ENCODE measurements at places on chromosomes 7 and 10.
A peak's percentile ranks its signal among the peaks of the same experiment; 100 is the strongest.

- peak; percentile 55 for DNase-seq
These were observed 9.4 kb downstream of the LIMK1 start for GRCh38 chr7:74092964-74093471.

DNA sequence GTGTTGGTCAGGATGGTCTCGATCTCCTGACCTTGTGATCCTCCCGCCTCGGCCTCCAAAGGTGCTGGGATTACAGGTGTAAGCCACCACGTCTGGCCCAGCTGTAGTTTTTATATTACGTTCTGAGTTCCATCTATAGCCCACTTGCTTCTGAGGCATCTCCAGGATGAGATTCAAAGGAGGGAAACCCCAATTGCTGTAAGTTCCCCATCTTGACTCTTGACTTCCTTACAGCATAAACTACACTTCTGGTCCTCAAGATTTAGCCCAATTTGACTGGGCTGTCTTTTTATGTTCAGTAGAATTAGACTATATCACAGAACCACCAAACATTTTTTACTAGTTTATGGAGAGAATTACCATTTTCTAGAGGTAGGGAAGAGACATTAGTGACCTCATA, 44.3 kb downstream of the CCM2 start:
- no peak for DNase-seq

GRCh38 chr7:159020987-159021386, 123.7 kb downstream of the VIPR2 start:
- DNase-seq = no peak

- no peak for DNase-seq
These were observed 13.8 kb downstream of the HSPA12A start for GRCh38 chr10:116728526-116729096.

GRCh38 chr10:96324447-96324846, 20.2 kb downstream of the DNTT start:
- DNase-seq = no peak

- DNase-seq = no peak
These were observed 66.6 kb downstream of the MAGI2 start for GRCh38 chr7:79386688-79387422.

DNA sequence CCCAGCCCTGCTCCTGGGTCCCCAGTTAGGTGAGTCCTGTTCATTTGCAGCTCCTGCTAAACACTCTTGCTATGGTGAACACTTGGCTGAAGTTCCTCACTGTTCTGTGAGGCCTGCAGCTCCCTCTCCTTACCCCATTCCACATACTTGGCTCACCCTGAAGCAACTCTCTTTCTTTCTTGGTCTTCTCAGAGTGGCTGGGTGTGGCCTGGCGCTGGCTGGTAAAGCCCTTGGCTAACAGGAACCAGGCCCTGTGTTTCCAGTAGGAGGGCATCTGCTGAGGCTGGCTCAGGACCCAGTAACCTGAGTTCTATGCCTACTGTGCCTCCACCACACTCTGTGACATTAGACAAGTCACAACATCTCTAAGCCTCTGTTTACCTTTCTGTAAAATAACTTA, 53.1 kb upstream of the COL13A1 start:
- no peak for DNase-seq

- DNase-seq = no peak
These were observed 213.5 kb upstream of the NRP1 start for GRCh38 chr10:33547976-33548375.

GRCh38 chr7:99014113-99014985, 129.6 kb downstream of the SMURF1 start:
- DNase-seq = no peak

- no peak for DNase-seq
These were observed 276.9 kb downstream of the TNS3 start for GRCh38 chr7:47304727-47305719.

DNA sequence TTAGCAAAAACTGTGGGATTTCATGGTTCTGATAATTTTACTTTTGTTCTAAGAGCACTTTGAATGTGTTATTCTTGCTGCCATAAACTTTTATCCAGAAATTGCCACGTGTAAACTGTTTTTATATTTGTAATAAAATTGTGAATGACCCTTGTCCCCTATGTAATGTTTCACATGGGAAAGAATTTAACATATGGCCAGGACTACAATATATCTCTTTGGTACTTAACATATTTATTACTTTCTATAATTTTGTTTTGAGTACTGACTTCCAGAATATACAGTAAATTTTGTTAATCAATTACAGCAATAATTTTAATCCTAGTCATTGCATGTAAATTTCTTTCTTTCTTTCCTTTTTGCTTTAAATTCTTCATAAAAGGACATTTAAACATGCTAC, 735.0 kb upstream of the PHF14 start:
- no peak for DNase-seq

- DNase-seq = peak; percentile 85
These were observed 711.5 kb upstream of the C7orf33 start for GRCh38 chr7:147878912-147879661.

DNA sequence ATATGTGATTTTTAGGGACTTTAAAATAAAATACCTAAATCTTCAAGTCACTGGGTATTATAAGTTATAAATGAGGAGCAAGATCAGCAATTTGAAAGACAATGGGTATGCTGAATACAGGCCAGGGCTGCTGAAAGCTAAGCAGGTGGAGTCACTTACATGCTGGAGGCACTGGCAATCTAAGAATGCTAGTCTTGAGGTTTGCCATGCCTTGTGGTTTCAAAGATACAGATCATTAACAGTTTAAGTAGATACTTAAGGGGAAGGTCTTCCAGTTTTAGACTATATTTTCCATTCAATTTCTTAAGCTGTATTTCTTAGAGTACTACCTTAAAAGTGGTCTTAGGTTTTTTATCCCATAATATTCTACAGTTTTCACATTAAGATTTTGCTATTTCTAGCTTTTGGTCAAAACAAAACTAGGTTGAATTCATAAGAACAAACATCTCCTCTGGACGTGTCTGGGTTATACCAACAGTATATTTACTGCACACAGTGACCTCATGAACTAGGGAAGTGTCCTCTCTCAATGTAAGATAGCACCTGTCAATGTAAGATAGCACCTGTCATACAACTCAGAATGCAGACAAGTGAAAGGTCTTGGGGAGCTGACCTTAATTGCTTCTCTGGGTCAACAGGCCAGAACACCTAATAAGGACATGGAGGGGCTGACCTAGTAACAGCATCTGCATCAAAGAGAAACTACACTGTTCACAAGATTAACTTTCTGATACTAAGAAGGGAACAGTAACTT, 2.0 kb downstream of the SRI start:
- DNase-seq = no peak

GRCh38 chr10:79292026-79292766, 55.1 kb upstream of the PPIF start:
- DNase-seq = no peak

DNA sequence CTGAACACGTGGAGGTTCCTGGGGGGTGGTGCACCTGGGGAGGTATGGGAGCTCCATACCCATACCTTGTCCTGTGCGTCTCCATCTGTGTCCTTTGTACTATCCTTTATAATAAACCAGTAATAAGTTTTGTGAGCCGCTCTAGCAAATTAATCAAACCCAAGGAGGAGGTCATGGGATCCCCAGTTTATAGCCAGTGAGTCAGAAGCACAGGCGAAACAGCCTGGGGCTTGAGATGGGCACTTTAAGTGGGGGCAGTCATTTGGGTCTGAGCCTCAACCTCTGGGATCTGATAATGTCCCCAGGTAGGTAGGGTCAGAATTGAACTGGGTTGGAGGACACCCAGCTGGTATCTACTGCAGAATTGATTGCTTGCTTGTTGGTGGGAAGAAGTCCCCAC, 16.9 kb downstream of the SNX10 start:
- no peak for DNase-seq

DNA sequence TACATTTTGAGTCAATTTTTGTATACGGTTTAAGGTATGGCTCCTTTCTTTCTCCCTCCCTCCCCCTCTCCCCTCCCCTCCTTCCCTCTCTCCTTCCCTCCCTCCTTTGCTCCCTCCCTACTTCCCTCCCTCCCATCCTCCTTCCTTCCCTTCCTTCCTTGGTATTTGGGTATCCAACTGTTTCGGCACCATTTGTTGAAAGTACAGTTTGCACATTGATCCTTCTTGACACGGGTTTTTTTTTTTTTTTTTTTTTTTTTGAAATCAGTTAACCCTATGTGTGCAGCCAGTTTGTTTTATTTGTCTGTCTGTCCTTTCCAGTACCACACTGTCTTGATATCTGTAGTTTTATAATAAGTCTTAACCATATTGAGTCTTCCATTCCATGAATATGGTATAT, 39.9 kb upstream of the INSYN2A start:
- DNase-seq = no peak

DNA sequence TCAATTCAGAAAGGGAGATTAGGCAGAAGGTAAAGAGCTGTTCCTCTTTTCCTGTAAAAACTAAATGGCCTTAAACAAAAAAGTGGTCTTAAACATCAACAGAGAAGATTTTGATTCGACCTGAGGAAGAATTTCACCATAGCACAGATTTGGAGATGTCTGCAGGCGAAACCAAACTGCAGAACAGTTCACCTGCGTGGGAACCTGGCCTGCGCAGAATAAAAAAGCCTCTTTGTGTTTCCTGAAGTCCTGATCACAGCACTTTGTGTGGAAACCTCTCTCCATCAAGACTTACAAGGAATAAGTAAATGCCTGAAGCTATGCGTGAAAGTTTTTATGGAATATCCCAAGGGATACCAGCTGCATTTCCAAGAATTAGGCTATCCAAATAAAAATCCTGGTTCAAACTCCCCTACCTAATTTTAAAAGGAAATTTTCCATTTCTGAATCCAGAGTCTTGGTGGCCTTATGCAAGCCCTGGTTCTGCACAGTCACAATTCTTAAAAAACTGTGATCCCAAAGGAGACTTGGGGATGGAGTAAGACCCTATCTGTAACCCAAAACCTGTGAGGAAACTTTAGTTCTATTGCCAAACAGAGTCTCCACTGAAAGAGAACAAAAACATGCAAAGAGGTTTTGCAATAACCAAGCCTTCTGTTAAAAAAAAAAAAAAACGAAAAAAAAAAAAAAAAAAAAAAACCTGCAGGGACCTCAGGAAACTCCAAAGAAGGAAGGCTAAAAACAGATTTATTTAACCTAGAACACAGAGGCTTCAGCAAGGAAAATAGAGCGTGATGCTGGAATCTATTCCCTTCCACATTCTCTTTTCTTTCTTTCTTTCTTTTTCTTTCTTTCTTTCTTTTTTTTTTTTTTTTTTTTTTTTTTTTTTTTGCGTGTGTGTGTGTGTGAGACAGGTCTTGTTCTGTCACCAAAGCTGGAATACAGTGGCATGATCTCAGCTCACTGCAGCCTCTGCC, 10.4 kb downstream of the CALML3 start:
- DNase-seq = no peak

GRCh38 chr10:110666673-110667072, 22.5 kb downstream of the RBM20 start:
- DNase-seq = no peak

GRCh38 chr7:37284805-37285231, 163.8 kb downstream of the ELMO1 start:
- peak; percentile 84 for DNase-seq

- DNase-seq = no peak
These were observed 7.5 kb downstream of the SFXN3 start for GRCh38 chr10:101038484-101038883.

DNA sequence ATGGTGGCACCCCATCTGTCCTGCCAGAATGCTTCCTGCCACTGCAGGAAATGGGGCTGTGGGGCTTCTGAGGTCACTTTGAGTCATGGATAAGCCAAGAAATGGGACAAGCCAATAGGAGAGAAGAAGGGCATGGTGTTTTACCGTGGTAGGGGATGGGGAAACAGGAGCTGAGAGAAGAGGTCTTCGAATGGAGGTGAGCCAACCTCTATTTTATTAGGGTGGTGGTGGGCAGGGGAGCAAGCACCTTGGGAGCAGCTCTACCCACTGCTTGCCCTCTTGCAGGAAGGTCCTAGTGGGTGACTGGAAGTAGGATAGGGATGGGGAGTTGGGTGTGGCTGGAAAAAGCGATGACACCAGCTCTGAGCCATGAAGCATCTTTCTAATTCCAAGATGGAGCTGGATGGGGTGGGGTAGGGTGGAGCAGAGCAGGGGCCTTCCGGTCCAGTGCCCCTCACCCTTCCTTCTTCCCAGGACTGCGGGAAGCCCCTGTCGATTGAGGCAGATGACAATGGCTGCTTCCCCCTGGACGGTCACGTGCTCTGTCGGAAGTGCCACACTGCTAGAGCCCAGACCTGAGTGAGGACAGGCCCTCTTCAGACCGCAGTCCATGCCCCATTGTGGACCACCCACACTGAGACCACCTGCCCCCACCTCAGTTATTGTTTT, 9.1 kb downstream of the ZYX start:
- no peak for DNase-seq

GRCh38 chr10:126448091-126448490, 59.8 kb upstream of the ADAM12 start:
- no peak for DNase-seq

DNA sequence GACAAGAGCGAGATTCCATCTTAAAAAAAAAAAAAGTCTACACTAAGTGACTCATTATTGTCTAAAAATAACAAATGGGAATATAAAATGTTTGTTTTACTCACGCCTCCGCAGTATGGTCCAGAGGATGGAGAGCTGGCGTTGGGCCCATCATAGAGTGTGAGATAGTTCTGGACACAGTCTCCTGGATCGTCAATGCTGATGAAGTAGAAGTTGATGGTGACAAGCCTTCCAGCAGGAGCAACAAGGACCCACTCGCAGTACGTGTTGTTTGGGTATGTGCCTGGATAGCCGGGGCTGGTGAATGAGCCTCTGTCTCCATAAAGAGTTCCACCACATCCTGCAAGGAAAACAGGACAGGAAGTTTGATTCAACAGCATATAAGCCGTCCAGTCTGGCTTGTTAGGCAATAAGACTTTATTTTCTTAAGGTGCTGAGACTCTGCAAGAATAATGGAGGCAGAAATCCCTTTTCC, 11.5 kb upstream of the RSU1 start:
- no peak for DNase-seq

GRCh38 chr7:70390251-70390650, 741.7 kb upstream of the GALNT17 start:
- DNase-seq = no peak

GRCh38 chr7:149226840-149227494, 12.5 kb upstream of the ZNF212 start:
- DNase-seq = no peak

GRCh38 chr10:124206616-124207015, 113.2 kb upstream of the CHST15 start:
- no peak for DNase-seq

DNA sequence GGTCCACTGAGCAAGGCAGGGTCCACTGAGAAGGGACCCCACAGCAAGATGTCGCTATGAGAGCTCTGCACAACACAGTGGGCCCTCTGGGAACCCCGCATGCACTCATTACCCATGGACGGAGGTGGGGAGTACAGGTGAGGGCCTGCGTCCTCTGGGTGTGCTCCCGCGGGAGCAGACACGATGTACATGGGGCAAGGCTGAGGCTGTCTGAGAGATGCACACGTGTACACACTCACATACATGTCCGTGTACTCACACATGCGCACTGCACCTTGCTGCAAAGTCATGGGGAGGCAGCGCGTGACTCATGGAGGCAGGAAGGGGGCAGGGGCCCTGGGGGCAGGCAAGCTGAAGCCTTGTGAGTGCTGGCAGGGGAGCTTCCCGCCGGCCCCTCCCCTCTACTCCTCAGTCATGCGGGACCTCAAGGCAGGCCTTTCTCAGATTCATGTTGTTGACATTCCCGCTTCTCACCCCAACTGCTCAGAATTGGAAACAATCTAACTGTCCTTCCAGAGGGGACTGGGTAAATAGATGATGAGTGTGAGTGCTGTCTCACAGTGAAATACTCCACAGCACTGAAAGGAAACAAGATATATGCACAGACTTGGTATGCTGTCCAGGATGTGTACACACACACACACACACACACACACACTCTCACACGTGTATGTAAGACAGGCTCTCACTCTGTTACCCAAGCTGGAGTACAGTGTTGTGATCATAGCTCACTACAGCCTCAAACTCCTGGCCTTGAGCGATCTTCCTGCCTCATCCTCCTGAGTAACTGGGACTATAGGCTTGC, 40.0 kb downstream of the GOLGA7B start:
- DNase-seq = no peak

All from globus pallidus (tissue), 1 donor.